ENCODE measurements at places on chromosomes 1 and 21.

- DNase-seq, result peak; percentile 72
Observed at GRCh38 chr1:56516539-56517252, 62.7 kb downstream of the PLPP3 start.

DNA sequence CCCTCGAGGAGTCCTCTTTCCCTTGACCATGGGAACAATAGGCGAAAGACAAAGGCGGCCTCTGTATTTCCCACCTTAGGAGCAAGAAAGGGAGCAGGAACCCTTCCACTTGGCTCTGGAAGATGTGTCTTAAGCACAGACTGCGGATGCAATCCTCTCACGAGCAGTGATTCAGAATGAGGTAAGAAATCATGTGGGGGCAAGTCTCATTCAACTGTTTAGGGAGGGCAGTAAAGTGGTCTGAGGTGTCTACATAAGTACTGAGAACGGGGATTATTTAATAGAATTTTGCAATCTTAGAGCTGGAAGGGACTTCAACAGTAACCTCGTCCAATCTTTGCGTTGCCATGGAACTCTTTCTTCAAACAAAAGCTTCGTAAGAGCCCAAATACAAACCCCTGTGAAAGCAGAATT is 1.6 kb upstream of the DYRK3 start:
- DNase-seq, result peak; percentile 99

- no peak for DNase-seq
Observed at GRCh38 chr1:178937695-178938094, 66.8 kb upstream of the ANGPTL1 start.

GRCh38 chr1:60280256-60280655 is 206.7 kb upstream of the C1orf87 start:
- no peak for DNase-seq

- no peak for DNase-seq
Observed at GRCh38 chr1:9340864-9341263, 48.2 kb downstream of the SPSB1 start.

- no peak for DNase-seq
Observed at GRCh38 chr1:100816049-100816448, 78.6 kb downstream of the EXTL2 start.

All from fibroblast of mammary gland (primary cell).